BE2C (cell line): ENCODE measurements at places on chromosomes 4 and X.

DNA sequence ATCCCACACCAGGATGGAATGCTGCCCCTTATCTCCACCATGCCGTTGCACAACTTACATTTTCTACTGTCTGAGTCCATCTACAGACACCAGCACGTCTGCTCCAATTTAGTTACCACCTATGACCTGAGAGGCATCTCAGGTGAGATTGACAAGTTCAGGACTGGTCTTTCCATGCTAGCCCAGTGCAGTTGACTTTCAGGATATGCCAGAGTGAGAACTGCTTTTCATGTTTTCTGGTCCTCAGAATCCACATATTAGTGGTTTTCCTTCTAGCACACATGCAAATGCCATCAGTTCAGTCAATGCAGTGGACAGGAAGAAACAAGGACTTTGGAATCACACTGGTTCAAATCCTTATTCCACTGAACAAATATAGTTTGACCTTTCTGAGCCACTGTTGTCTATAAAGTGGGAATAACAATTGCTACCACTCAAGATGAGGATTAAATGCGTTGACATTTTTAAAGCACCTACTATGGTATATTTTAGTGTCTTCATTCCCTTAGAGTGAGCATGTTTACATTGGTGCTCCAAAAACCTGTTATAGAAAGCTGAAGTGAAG is 38.1 kb upstream of the ANXA3 start:
- DNase-seq, result no peak

DNA sequence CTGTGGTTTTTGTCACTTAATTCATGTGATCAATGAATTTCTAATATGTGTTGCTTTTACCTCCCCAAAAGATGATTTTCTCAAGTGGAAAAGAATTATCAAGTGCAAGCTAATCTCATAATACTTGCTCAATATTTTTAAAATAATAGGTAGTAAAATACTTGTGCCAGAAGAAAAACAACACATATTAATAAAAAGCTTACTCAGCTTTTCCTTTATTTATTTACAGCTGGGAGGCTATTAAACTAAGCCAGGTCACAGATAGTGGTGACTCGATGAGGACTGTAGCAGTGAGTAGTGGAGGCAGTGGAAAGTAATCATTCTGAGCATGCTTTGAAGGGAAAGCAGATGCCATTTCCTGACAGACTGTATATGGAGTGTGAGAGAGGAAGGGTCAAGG is 96.1 kb downstream of the PRDM5 start:
- DNase-seq, result no peak

GRCh38 chr4:77376788-77377460 is 219.9 kb downstream of the CCNG2 start:
- DNase-seq, result no peak

- DNase-seq, result no peak
These were observed 55.1 kb upstream of the NAP1L5 start for GRCh38 chr4:88752754-88753153.

- no peak for DNase-seq
These were observed 67.4 kb downstream of the IRF2 start for GRCh38 chr4:184406958-184407391.

GRCh38 chr4:14143892-14144291 is 516.4 kb upstream of the BOD1L1 start:
- DNase-seq, result no peak

- DNase-seq, result no peak
These were observed 44.7 kb downstream of the SLC10A7 start for GRCh38 chr4:146477054-146477453.

GRCh38 chr4:77623091-77623490 is 17.5 kb downstream of the CXCL13 start:
- no peak for DNase-seq

DNA sequence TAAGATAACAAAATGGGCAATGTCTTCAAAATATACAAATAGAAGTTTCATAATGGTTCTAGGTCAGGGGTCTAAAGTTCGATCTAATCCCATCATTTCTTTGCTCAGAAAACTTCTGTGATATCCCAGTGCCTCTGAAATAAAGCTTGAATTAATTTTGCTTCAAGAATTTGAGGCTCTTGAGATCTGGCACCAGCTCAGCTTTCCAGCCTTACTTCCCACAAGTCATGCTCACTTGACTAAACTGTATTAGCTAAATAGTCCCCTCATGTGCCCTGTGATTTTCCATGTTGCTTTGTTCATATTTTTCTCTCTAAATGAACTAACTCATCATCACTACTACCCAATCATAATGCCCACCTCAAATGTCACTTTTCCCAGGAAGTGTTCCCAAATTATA is 50.8 kb upstream of the MBNL3 start:
- no peak for DNase-seq

DNA sequence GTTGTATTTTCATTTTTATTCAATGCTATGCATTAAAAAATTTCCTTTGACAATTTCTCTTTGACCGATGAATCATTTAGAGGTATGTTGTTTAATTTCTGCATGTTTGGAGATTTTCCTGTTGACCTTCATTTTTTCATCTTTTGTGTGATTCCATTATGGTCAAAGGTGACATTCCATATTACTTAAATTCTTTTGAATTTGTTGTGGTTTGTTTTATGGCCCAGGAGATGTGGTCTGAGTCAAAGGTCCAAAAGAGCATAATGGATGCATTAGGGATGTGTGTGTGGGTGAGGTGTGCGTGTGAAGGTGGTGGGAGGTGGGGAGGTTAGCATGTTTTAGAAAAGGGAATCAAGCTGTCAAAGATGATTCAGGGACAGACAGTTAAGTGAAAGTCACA is 76.0 kb upstream of the GIMD1 start:
- DNase-seq, result no peak

- peak; percentile 59 for DNase-seq
These were observed 375 bp downstream of the FGFR3 start for GRCh38 chr4:1793496-1793840.

DNA sequence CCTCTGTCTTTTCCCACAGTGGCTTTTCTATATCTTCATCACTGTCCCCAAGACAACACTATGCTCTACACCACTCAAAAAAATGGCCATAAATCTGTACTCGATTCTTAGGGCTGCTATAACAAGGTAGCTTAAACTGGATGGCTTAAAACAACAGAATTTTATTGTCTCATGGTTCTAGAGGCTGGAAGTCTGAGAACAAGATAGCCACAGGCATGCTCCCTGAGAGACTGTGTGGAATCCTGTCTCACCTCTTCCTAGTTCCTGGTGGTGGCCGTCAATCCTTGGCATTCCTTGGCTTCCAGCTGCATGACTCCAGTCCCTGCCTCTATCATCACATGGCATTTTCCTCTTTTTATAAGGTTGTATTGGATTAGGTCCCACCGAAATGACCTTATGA is 70.7 kb upstream of the DCLK2 start:
- DNase-seq, result no peak

DNA sequence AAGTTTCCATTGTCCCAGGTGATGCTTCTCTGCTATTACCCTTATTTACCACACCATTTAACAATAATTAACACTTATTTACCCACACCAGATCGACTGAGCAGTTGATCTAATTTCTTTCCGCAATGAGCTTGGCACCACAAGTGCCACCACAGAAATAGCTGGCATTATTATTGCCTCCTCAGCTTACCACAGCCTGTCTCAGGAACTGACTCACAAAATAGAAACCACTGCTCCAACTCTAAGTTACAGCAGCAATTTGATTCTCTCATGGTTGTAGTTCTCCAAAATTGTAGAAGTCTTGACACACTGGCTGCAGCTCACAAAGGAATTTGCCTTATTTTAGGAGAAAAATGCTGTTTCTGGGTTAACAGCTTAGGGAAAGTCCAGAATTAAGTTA is 22.5 kb downstream of the ZNF721 start:
- no peak for DNase-seq

DNA sequence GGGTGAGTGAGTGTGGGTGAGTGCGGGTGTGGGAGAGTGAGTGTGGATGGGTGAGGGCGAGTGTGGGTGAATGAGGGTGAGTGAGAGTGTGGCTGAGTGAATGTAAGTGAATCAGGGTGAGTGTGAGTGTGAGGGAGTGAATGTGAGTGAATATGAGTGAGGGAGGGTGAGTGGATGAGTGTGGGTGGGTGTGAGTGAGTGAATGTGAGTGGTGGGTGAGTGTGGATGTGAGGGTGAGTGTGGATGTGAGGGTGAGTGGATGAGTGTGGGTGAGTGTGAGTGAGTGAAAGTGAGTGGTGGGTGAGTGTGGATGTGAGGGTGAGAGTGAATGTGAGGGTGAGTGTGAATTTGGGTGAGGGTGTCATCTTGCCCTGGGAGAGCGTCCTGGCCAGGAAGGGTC is 67.5 kb downstream of the TRIML1 start:
- DNase-seq, result no peak

GRCh38 chr4:74608151-74608949 is 163.4 kb downstream of the AREG start:
- DNase-seq, result no peak

DNA sequence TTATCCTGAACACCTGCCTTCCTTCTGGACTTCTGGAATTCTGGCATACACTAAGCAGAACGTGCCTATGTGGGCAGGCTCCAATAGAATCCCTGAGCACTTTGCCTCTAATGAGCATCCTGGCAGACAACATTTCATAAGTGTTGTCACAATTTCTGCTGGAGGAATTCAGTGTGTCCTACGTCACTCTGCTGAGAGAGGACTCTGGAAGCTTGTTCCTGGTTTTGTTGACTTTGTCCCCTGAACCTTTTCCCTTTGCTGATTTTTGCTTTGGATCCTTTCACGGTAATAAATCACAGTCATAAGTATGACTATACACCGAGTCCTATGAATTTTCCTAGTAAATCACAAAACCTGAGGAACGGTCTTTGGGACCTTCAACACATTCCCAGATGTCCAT is 43.2 kb downstream of the MTMR8 start:
- DNase-seq, result no peak

GRCh38 chr4:28427306-28428085 is 1566.9 kb downstream of the STIM2 start:
- DNase-seq, result no peak

- no peak for DNase-seq
These were observed 35.7 kb downstream of the AFAP1 start for GRCh38 chr4:7903791-7904516.

DNA sequence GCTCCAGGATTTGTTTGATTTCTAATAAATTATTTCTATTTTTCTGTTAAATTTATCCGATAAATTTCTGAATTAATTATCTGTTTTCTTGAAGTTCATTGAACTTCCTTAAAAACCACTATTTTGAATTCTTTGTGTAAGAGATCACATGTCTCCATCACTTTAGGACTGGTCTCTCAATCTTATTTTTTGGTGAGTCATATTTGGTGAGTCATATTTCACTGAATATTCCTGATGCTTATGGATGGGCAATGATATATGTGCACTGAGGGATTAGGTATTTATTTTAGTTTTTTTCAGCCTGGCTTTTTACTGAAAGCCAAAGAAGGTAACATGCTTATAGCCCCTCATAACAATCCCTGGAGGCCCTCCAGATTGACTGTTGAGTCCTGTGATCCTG is 48.5 kb upstream of the IL15 start:
- no peak for DNase-seq

GRCh38 chr4:64821219-64821976 is 412.1 kb upstream of the TECRL start:
- DNase-seq, result no peak

- no peak for DNase-seq
These were observed 3.2 kb downstream of the TIGD4 start for GRCh38 chr4:152776352-152776751.

DNA sequence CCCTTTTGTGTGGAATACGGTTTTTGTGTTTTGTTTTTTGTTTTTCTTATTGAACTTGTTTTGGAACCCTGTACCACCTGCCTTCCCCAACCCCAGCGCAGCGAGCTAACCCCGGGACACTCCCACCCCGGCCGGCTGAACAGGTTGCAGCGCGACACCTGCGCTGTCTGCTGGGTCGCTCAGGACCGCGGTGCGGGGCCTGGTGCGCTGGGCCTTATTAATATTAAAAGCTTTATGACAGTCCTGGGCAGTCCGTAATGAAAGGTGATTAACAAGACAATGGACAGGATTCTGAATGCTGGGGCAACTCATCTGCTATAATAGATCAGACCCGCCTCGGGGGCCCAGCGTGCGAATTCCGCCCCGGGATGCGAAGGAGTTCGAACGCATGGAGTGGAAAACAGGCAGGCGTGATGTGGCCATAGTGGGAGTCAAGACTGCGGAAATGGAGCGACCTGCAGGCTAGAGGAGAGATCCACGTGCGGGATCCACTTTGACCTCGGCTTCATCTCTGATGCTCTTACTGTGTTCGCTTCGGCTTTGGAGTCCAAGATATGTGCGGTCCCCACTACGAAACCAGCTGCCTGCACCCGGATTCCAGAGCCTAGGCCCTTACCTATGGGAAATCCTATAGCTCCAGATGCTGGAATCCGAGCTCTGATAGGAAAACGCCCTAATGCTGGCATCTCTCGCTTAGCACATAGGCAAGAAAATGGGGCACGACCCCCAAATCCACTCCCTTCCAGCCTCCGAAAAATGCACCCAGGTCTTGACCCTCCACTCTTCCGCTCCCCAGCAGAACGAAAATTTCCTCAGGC is 69.0 kb upstream of the TMEM33 start:
- DNase-seq, result peak; percentile 43

DNA sequence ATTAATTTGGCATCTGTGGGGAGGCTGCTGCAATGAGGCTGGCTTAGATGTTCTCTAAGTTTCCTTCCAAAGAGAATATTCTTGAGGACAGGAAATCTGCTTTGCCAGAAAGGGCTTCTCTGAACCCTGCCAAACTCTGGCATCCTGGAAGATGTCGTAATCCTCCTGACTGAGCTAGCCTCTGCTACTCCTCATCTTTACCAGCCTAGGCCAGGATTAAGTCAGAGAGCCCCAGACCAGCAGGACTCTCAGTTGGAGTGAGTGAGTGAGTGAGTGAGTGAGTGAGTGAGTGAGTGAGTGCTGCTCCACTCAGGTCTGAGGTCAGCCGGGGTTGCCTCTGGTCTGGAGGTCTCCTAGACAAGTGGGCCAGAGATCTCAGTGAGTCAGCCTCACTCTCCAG is 104.9 kb upstream of the SOD3 start:
- no peak for DNase-seq

- DNase-seq, result no peak
These were observed 219.3 kb upstream of the FTHL17 start for GRCh38 chrX:31291131-31291530.

DNA sequence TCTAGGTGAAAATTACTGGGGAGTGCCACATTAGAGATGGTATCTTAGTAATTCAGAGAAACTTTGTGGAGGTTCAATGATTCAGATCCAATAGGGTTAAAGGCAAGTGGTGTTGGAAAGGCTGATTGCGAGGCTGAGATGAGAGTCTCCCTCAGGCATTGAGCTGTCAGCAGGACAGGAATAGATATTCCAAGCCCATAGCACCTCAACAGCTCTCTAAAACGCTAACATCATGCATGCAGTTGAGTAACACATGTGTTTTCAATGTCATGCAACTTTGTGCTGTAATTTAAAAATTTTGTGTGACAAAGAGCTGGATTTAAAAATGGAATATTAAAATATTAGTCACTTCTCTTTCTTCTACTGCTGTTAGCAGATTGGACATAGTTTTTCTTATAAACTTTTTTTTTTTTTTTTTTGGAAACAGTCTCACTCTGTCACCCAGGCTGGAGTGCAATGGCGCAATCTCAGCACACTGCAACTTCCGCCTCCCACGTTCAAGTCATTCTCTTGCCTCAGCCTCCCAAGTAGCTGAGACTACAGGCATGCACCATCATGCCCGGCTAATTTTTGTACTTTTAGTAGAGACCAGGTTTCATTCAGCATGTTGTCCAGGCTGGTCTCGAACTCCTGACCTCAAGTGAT is 173.5 kb upstream of the C1QTNF7 start:
- DNase-seq, result no peak

GRCh38 chrX:100649550-100650356 is 5.8 kb downstream of the SRPX2 start:
- no peak for DNase-seq
